Activated CD4-positive, alpha-beta T cell treated with anti-CD3 and anti-CD28 coated beads for 36 hours (primary cell): ENCODE measurements at places on chromosomes 1 and 21. TPM values are rescaled to one million over a fixed set of nuclear protein-coding genes. Genes with fewer than 3 reads are reported as not detected.

The RGS18 gene
- not detected for total RNA-seq

The RGS8 gene
- not detected for total RNA-seq

The GABRD gene
- total RNA-seq, result not detected

The MX2 gene
- 40.4 TPM for total RNA-seq

The IQGAP3 gene
- 16.0 TPM for total RNA-seq

The ZFP69B gene
- total RNA-seq, result 5.3 TPM

The TRNP1 gene
- total RNA-seq, result 0.62 TPM

GRCh38 chr1:198560161-198560560 lies 19.7 kb upstream of the ATP6V1G3 start:
- no peaks in the 10 kb centered on the region for H3K27me3 ChIP-seq
- H3K36me3 ChIP-seq, result no peaks in the 10 kb centered on the region
- H3K27ac ChIP-seq, result no peak overlapping the region
- H3K4me3 ChIP-seq, result no peak overlapping the region
- no peak for DNase-seq

DNA sequence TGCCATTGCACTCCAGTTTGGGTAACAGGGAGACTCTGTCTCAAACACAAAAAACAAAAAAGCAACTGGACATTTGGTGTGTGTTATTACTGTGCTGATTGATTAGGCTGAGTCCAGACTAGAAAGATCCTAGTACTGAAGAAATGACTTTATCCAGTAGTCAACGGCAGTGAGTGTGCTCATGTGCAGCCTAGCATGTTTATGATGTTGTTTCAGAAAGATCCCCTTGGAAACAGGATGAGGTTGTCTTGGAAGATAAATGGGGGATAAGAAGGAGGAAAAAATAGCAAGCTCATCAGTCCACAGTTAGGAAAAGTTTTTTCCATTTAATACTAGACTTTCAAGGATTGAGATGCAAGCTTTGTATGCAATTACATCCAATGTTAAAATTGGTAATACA lies 14.3 kb downstream of the RUSC1 start:
- H3K27me3 ChIP-seq, result no peaks in the 10 kb centered on the region
- no peak overlapping the region for H3K4me3 ChIP-seq
- peaks cover 40% of the 10 kb centered on the region for H3K36me3 ChIP-seq
- no peak overlapping the region for H3K27ac ChIP-seq
- peaks cover 6% of the 10 kb centered on the region for H3K4me1 ChIP-seq

GRCh38 chr1:19210772-19211549 lies 895 bp upstream of the UBR4 start:
- H3K36me3 ChIP-seq, result peaks cover 41% of the 10 kb centered on the region
- H3K27me3 ChIP-seq, result no peaks in the 10 kb centered on the region
- peaks cover 62% of the 10 kb centered on the region for H3K4me1 ChIP-seq
- peak overlapping the region; percentile 87 for H3K4me3 ChIP-seq
- DNase-seq, result peak; percentile 24

DNA sequence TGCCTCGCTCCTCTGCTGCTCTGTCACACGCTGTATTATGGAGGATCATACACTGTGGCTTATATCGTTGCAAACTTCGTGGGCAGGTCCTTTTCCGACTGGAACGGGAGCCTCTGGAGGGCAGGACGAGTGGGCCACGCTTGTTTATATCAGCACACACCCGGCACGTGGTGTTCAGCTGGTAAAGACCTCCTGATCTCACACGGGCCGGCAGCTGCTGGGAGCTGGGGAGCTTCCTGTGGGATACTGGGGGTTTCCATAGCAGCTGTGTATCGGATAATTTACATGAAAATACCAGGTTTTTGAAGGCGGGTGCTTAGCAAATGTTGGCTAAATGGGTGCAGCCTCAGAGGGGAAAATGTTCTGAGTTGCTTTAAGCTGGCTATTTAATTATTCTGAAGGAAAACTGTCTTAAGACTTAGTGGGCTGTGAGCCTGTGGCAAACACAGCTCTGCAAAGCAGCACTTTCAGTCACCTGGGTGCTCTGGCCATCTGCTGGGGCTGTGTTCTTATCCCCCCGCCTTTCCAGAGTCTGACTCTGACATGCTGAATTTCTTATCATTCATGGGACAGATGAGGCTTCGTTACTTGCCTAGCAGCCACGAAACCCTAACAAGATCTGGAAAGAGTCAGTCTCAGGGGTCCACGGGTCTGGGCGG lies 103.6 kb upstream of the GCLM start:
- H3K4me1 ChIP-seq, result peaks cover 7% of the 10 kb centered on the region
- no peak for DNase-seq
- H3K27ac ChIP-seq, result no peak overlapping the region
- no peak overlapping the region for H3K4me3 ChIP-seq
- H3K27me3 ChIP-seq, result peaks cover 8% of the 10 kb centered on the region

DNA sequence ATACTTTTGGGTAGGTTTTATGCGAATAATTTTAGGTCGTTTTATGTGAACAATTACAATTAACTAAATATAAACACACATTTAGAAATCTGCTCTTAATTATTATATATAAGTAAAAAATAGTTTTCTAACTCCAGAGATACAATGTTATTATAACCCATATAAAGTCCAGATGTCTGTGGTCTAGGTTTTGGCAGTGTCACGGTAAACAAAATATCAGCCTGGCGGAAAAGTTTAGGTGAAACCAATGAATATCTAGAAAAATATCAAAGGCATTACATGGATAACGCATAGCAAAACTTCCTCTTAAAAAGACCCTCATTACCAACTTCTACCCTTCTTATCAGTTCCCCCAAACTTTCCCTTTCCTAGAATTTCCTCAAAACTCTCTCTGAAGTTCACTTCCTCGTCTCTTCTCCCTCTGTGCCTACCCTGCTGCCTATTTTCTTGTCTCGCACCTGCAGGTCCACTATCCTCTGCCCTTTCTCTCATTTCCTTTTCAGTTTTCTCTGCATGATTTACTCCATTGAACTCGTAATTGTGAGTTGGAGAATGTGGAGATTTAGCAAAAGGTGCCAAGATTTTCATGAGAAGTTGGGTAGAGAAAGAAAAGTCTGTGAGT lies 21.8 kb downstream of the VTCN1 start:
- no peaks in the 10 kb centered on the region for H3K4me1 ChIP-seq
- H3K4me3 ChIP-seq, result no peak overlapping the region
- no peaks in the 10 kb centered on the region for H3K36me3 ChIP-seq
- H3K27me3 ChIP-seq, result peaks cover 2% of the 10 kb centered on the region

- H3K27ac ChIP-seq, result no peak overlapping the region
- H3K27me3 ChIP-seq, result no peaks in the 10 kb centered on the region
- peaks cover 16% of the 10 kb centered on the region for H3K4me1 ChIP-seq
- H3K36me3 ChIP-seq, result peaks cover 14% of the 10 kb centered on the region
- H3K4me3 ChIP-seq, result no peak overlapping the region
Observed at GRCh38 chr1:50853325-50853724, 106.7 kb downstream of the FAF1 start.

DNA sequence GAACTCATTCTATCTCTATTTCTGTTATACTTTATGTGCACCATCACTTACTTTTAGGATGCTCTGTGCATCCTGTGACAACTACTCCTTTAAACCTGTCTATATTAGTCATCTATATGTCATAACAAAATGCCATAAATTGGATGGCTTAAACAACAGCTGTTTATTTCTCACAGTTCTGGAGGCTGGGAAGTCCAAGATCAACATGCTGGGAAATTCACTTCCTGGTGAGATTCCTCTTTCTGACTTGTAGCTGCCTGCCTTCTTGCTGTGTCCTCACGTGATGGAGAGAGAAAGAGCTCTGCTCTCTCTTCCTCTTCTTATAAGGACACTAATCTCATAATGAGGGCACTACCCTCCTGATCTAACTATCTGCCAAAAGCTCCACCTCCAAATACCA lies 62.3 kb upstream of the RCOR3 start:
- H3K27me3 ChIP-seq, result peaks cover 4% of the 10 kb centered on the region
- H3K4me1 ChIP-seq, result peaks cover 5% of the 10 kb centered on the region
- no peak overlapping the region for H3K4me3 ChIP-seq
- no peaks in the 10 kb centered on the region for H3K36me3 ChIP-seq

GRCh38 chr1:226149806-226150205 lies 36.7 kb downstream of the ACBD3 start:
- no peak overlapping the region for H3K4me3 ChIP-seq
- no peak overlapping the region for H3K27ac ChIP-seq
- H3K36me3 ChIP-seq, result peaks cover 26% of the 10 kb centered on the region
- no peaks in the 10 kb centered on the region for H3K4me1 ChIP-seq

DNA sequence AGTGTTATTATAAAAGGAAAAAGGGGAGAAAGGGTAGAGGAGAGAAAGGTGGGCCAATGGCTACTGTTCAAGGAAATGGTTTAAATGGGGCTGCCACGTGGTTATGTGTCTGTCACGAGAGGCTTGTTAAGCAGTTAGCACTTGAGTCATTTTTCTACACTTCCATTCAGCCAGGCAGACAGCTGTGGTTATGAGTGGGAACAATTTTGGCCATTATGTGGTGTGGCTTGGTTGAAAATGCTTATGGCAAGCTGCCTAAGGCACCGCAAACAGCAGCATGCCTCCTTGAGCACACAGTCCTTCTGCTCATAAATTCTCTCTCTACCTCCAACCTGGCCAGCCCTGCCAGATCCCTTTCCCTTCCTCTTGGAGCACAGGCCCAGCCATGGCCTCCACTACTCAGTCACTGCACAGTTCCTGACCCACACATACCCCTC lies 3.2 kb upstream of the SRM start:
- peaks cover 36% of the 10 kb centered on the region for H3K4me1 ChIP-seq
- peak; percentile 58 for DNase-seq
- no peaks in the 10 kb centered on the region for H3K27me3 ChIP-seq
- H3K27ac ChIP-seq, result peak overlapping the region; percentile 64
- peak overlapping the region; percentile 27 for H3K4me3 ChIP-seq

DNA sequence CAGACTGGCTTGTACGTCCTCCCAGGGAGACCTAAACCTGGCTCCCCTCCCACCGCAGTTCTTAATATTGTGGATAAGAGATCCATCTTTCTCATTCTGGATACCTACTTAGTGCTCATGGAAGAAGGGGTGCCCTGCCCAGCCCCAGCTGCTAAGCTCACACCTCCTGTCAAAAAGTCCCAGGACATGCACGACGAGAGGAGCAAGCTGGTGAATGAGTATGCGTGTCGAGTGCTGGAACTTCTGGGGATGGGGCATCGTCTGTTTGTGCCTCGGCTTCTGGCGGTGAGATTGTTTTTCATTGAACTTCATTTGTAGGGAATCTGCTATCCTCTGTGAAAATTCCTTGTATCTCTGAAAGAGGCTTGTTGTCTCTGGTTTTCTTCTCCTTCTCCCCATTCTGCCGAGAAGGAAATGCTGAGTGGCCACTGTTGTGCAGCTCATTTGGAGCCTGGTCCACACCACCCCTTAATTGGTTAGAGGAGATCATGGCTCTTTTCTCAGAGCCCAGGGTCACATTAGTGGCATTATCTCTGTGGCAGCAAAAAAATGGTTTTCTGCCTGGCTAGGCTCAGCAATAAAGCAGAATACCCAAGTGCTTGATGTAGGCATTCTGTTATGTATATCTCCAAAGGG lies 199.4 kb upstream of the CACYBP start:
- H3K4me3 ChIP-seq, result no peak overlapping the region
- H3K4me1 ChIP-seq, result peaks cover 5% of the 10 kb centered on the region
- peak; percentile 28 for DNase-seq
- H3K27me3 ChIP-seq, result no peaks in the 10 kb centered on the region
- H3K36me3 ChIP-seq, result no peaks in the 10 kb centered on the region

- peaks cover 79% of the 10 kb centered on the region for H3K27me3 ChIP-seq
- no peak overlapping the region for H3K4me3 ChIP-seq
- H3K36me3 ChIP-seq, result no peaks in the 10 kb centered on the region
- H3K4me1 ChIP-seq, result peaks cover 31% of the 10 kb centered on the region
- DNase-seq, result peak; percentile 39
Observed at GRCh38 chr1:9201401-9202239, 33.0 kb upstream of the H6PD start.

DNA sequence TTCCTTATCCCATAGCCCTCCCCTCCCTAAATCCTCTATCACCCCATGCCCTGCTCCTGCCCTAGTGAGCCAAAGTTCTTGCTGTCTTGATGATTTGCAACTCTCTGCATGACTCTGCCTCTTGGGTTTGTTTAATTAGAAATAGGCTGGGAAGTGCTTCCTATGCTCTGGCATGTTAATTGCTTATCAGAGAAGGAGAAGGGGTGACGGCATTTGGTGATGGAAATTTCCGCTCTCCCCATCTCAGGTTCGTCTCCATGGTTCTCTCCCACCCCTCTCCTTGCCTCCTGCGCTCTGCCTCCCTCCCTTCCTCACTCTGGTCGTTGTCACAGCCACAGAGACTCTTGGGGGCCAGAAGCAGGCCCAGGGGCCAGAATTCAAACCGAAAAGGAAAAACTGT lies 68.9 kb downstream of the LRRN2 start:
- no peaks in the 10 kb centered on the region for H3K36me3 ChIP-seq
- H3K4me1 ChIP-seq, result no peaks in the 10 kb centered on the region
- no peak overlapping the region for H3K27ac ChIP-seq
- DNase-seq, result no peak
- no peaks in the 10 kb centered on the region for H3K27me3 ChIP-seq
- H3K4me3 ChIP-seq, result no peak overlapping the region

DNA sequence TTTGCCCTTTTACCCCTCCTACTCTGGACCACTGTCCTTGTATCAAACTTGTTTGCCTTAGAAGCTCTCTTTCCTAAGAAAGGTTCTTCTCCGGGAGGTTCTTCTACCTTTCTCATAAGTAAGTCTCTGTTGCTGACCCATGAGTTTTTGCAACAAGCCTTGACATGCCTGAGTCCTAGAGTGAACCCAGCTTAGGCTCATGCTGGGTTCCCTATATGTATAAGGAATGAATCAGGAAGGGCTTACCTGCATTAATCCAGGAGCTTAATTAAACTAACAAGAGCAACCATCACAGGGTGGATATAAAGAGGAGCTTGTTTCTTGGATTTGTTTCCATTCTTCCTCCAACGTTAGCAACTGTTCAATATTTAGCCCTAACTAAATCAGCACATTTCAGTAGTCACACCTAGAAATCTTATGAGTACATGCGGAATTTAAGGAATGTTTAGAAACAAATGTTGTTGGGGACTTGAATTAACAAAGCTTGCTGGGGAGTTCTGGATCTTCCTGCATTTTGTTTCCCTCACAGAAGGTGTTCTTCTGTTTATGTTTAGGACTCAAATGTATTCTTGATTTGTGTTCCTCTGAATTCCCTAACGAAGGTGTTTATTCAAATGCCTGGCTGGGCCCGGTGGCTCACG lies 64.3 kb upstream of the RAB3GAP2 start:
- DNase-seq, result no peak
- no peak overlapping the region for H3K4me3 ChIP-seq
- H3K27me3 ChIP-seq, result peaks cover 6% of the 10 kb centered on the region
- H3K27ac ChIP-seq, result no peak overlapping the region

DNA sequence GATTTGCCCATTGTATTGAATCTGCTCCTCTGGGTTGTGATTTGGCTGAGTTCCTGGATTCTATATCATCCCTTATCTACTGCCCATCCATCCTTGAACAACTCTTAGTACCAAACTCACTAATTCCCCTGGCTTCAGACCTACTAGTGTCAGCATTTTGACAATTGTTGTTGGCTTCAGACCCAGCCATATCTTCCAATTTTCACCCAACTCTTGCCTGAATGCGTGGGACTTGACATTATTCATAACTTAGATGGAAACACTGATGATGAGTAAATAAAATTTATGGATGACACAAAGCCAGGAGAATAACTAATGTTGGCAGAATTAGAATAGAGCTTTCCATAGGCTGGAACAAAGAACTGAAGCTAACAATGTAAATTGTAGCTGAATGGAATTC lies 27.3 kb upstream of the EDEM3 start:
- DNase-seq, result no peak
- H3K27ac ChIP-seq, result no peak overlapping the region
- no peaks in the 10 kb centered on the region for H3K27me3 ChIP-seq
- H3K4me1 ChIP-seq, result no peaks in the 10 kb centered on the region
- no peak overlapping the region for H3K4me3 ChIP-seq
